ENCODE measurements at places on chromosomes 4 and X.
A peak's percentile ranks its signal among the peaks of the same experiment; 100 is the strongest.

- no peak for DNase-seq
Observed at GRCh38 chrX:71454222-71454621, 78.7 kb upstream of the OGT start.

- no peak for DNase-seq
Observed at GRCh38 chr4:108168160-108168670, 517 bp downstream of the LEF1 start.

- DNase-seq, result no peak
Observed at GRCh38 chr4:78799551-78800495, 23.7 kb downstream of the BMP2K start.

- DNase-seq, result no peak
Observed at GRCh38 chrX:138847930-138848329, 136.4 kb upstream of the FGF13 start.

GRCh38 chr4:184645904-184646610 is 3.2 kb downstream of the CASP3 start:
- no peak for DNase-seq

GRCh38 chr4:3257556-3258482 is 8.9 kb downstream of the MSANTD1 start:
- no peak for DNase-seq

DNA sequence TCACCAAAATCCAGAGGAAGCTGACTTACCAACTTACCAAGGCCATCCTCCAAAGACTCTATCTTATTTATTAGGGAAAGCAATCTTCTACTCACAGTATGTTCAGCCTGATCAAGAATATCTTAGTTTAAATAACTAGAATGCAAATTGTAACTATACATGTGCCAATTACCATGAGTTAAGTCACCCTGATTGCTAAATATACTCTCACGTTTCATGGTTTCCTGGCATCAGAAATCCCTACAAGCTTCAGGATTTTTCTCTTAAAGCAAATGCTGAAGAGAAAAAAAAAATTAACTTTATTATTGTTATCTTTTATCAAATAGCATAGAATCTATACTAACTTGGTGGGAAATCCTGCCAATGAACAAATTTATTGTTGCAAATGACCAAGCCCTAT is 63.0 kb upstream of the MXD4 start:
- no peak for DNase-seq

DNA sequence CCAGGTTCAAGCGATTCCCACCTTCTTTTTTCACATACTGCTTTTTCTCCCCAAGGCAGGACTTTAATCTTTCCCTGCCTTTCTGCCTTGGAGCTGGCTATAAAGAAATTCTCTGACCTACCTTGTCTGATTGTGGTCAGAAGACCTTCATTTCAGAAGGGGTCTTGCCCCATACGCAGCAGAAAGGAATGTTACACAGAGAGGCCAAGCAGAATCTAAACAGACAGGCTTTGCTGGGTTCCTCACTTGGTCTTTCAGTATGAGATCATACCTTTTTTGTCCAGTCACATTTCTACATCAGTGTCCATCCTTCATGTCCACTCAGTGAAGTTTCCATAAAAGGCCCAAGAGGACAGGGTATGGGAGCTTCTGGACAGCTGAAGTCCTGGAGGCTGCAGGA is 108.3 kb upstream of the RBPJ start:
- DNase-seq, result no peak

- DNase-seq, result no peak
Observed at GRCh38 chr4:5973033-5973432, 45.2 kb downstream of the C4orf50 start.

DNA sequence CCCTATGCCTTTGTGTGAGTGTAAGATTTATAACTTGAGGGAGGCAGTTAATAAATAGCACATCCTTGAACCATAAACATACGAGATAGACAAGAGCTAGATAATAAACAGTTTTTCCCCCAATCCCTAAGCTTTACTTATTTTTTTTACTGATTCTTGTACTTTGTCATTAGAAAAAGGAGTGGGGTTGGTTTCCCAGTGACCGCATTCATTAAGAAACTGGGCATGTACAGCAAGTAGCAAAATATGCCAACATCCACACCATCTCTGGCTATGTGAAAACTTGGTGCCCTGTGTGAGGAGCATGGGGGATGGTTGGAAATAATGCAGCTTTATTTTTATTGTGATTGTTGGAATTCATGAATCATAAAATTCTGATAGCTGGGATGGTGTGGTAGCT is 176.2 kb downstream of the CBR4 start:
- DNase-seq, result no peak

DNA sequence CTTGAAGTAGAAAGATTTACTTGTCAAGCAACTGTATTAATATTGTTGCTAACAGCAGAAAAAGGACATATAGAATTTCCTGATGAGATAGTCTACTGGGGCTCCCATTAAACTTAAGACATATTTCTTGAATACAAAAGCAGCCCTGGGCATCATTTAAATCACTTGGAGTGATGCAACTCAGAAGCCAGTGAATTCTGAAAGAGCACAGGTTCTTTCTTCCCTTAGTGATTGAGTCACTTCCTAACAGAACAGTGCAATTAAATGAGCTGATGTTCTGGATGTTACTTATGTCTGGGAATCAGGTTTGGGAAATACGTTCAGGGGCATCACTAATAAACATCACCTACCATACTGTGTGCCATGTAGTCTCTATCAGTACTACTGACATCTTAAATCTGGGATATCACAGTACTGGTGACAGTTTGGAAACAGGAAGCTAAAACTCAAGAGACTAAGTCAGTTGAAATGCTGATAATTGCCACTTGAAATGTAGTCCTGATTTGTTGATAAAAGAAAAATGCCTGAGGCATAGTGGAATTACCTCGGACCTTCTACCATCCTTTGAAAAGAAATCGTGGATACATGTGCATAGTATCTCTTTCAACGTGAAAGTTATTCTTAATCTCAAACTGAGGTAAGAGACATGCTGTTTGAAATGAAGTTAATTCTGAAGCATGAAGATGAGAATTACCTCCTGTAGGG is 249.2 kb upstream of the GPRIN3 start:
- DNase-seq, result no peak

DNA sequence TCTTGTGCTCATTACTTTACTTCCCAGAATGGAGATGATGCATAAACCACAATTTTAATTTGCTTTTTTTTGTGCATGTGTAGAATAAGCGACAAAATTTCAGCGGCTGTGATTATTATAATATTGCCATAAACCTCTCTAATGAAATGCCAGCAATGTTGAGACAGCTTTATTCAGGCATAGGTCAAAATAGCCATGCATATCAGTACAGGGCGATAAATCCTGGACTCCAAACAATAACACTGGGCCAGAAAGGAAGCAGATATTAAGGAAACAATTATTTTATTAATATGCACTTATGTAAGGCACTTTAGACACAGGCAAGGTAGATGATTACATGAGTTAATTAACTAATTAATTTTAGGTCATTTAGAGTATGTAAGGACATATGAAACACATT is 47.1 kb downstream of the ARHGEF38 start:
- no peak for DNase-seq

GRCh38 chrX:106615041-106615440 is 3.3 kb downstream of the RADX start:
- no peak for DNase-seq

DNA sequence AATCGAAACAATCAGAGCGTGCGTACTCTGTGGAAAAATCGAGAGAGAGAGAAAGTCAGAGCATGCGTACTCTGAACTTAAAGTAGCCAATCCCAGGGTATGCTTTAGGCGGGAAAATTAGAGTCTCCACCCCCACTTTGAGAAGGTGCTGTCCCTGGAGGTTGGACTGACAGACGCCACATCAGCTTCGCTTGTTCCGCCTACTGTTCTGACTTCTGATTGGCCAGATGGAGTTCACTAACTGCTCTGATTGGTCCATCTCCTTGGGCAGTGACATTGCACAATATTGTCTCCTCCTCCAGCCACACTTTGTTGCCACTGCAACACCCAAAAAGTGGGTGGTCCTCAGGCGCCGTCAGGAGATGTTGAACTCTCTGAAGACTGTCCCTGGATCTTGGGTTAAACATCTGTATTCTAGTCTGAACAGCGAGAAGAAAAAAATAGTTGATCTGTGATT is at the start of gene SSX5:
Gene SSX5, minus strand, starts transcription at position 51 of the 457 bp plus-strand sequence. CDS start 1,437 bp downstream, outside the sequence.
- no peak for DNase-seq

DNA sequence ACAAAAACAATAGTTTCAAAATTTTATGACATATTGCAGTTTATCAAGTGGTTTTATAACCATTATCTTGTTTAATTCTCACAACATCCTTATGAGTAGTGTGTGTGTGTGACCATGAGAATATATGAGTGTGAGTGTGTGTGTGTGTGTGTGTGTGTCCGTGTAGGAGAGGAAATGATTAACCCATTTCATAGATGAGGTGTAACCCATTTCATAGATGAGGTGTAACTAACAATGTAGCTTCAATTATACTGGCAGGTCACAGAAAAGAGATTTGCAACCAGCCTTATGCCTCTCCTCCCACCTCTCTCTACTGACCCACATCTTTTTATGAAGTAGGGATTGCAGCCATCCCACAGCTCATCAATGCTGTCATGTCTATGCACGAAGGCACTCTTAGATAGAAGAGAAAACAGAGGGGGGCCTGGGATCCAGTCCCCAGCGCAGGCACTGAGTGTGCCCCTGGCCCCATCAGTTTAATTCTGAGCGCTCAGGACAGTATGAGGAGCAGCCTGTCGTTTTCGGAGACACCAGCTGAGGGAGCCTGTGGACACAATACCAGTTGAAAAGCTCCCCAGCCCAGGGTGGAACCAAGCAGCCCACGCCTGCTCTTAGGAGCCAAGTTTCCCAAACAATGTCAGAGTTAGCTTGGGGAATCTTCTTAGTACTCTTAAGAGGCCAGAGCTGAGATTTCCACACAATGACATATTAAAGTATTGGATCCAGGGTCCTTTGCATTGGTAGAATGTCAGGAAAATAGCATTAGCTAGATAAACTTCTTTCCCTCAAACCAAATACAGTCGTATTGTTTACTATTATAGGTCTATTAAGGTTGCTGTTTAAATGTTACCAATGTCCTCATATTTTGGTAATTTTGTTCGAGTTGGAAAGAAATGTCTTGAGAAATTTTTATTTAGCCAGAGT is 88.6 kb downstream of the PALLD start:
- no peak for DNase-seq

DNA sequence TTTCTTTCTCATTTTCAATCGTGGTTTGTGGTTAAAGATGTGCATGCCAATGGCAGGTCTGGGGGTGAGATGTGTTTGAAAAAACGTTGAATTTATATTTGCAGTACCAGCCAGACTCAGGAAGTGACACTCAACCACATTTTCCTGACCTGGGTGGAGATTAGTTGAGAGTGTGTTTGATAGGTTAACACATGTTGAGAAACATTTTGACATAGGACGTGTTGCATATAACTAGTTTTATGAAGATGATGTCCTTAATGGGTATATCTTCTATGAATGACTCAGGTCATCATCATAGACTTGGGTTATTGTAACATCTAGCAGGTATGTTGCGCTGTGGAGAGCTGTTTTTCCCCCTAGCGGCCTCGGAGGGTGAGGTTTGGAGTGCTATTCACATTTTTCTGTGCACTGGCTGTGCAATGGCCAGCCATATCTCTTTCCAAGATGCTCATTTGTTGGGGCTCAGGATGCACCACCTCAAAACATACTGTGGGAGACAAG is 21.7 kb upstream of the CD38 start:
- peak; percentile 47 for DNase-seq

GRCh38 chr4:55925241-55925640 is 23.5 kb upstream of the CEP135 start:
- DNase-seq, result no peak
